ENCODE measurements at places on chromosomes 1 and 21. TPM values are rescaled to one million over a fixed set of nuclear protein-coding genes. Genes with fewer than 3 reads are reported as not detected.

The CD1B gene
- total RNA-seq, result not detected

The BLACAT1 gene
- total RNA-seq, result 0.03 TPM

The PRRC2C gene
- total RNA-seq, result 72.8 TPM

The SAMD11 gene
- 16.9 TPM for total RNA-seq

The CD244 gene
- not detected for total RNA-seq
